ENCODE measurements at places on chromosomes 1 and 21.

- no peak for DNase-seq
Observed at GRCh38 chr1:43620956-43621355, 29.0 kb upstream of the KDM4A start.

DNA sequence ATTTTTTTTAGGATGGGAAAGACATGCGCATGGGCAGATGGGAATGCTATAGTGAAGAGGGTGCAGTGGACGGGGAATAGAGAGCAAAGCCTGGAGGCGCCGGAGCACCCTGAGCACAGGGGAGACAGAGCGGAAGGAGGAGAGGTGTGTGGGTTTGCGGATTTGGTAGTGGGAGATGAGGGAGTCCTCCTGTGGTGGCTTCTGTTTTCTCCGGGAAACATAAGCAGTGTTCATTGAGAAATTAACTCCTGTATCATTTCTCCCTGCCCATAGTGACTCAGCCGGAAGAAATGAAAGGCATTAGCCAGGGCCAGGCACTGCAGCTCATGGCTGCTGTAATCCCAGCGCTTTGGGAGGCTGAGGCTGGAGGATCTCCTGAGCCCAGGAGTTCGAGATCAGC, 4.7 kb upstream of the PTPRF start:
- DNase-seq = no peak

DNA sequence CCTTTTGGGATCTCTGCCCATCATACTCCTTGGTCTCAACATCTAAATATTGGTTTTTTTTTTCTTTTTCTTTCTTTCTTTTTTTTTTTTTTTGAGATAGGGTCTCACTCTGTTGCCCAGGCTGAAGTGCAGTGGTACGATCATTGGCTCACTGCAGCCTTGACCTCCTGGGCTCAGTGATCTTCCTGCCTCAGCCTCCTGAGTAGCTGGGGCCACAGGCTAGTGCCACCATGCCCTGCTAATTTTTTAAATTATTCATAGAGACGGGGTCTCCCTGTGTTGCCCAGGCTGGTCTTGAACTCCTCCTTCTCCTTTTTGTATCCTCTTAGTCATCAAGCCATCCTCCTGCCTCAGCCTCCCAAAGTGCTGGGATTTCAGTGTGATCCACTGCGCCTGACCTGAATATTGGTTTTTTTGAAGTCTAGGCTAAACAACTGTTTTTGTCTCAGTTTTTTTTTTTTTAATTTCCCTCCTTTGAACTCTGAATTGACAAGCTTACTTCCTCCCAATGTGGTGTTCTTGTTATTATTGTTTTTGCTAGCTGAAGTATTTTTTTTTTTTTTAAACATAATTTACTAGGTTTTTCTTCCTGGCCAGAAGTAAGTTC, 30.9 kb downstream of the MAPKAPK2 start:
- DNase-seq = no peak

GRCh38 chr1:200415789-200416593, 6.2 kb upstream of the ZNF281 start:
- DNase-seq = no peak

Measured in stimulated activated CD4-positive, alpha-beta T cell treated with anti-CD3 and anti-CD28 coated beads, Interleukin-15, amount 100 ng/mL, for 48 hours (primary cell).